ENCODE measurements at places on chromosomes 2 and 18. TPM values are rescaled to one million over a fixed set of nuclear protein-coding genes. Genes with fewer than 3 reads are reported as not detected.
A peak's percentile ranks its signal among the peaks of the same experiment; 100 is the strongest.

DNA sequence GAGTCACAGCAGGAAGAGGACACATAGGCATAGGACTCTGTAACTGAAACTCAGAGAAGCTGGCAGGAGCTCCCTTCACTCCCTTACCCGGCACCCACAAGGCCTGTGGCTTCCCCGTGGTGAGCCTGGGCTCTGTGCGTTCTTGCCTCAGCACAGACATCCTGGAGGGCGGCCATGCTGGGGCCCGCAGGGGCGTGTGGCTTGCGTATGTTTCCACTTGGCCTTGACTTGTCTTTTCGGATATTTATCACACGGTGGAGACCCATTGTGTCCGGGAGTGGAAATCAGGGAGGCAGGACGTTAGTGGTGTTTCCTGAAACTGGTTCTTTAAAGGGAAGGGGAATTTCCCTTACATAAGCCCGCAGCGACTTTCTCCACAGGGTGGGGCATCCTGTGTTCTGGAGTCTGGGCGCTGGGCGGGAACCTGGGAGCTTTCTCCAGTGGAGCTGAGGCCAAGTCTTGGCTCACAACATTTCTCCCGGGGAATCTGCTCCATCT, 49.9 kb upstream of the EML6 start:
- peak; percentile 87 for DNase-seq

The PTPRN gene
- 0.11 TPM for total RNA-seq

- no peak for DNase-seq
Observed at GRCh38 chr18:46627136-46627535, 29.9 kb downstream of the LOXHD1 start.

GRCh38 chr2:194896871-194897270, 760.2 kb upstream of the SLC39A10 start:
- DNase-seq, result no peak

- no peak for DNase-seq
Observed at GRCh38 chr2:6290217-6291015, 575.3 kb downstream of the CMPK2 start.

GRCh38 chr2:176979981-176980710, 232.4 kb upstream of the HNRNPA3 start:
- no peak for DNase-seq

GRCh38 chr2:105143467-105144151, 97.9 kb upstream of the GPR45 start:
- DNase-seq, result no peak
